A549 treated with CpdA at 1 μM for 4 hours (cell line): ENCODE measurements at places on chromosomes 5 and 9. TPM values are rescaled to one million over a fixed set of nuclear protein-coding genes. Genes with fewer than 3 reads are reported as not detected.

LCP2 gene
- total RNA-seq = not detected in 5 replicates

ADRB2 gene
- total RNA-seq = 0.56 to 0.93 TPM (median 0.59 TPM) in 5 replicates

F12 gene
- total RNA-seq = 13.4 to 26.6 TPM (median 21.8 TPM) in 5 replicates

C6 gene
- total RNA-seq = not detected in 5 replicates

TXNDC15 gene
- total RNA-seq = 45.6 to 58.2 TPM (median 54.2 TPM) in 5 replicates

COQ4 gene
- total RNA-seq = 49.6 to 63.0 TPM (median 60.8 TPM) in 5 replicates

HRH2 gene
- 0.65 to 0.80 TPM (median 0.66 TPM) in 5 replicates for total RNA-seq

UNC13B gene
- total RNA-seq = 8.7 to 9.8 TPM (median 9.5 TPM) in 5 replicates

CDKN2B gene
- not detected in 5 replicates for total RNA-seq

LIFR gene
- total RNA-seq = 4.9 to 7.4 TPM (median 5.6 TPM) in 5 replicates

RNF224 gene
- total RNA-seq = 0.10 to 0.24 TPM (median 0.20 TPM) in 5 replicates

PCDHGA2 gene
- 0.44 to 0.73 TPM (median 0.59 TPM) in 5 replicates for total RNA-seq

GTF3C5 gene
- 61.6 to 72.0 TPM (median 70.8 TPM) in 5 replicates for total RNA-seq

G3BP1 gene
- total RNA-seq = 146 to 166 TPM (median 149 TPM) in 5 replicates

CDH6 gene
- total RNA-seq = 0.12 to 0.33 TPM (median 0.19 TPM) in 5 replicates

MYMK gene
- not detected in 5 replicates for total RNA-seq

PCDHGB2 gene
- 0.07 to 0.19 TPM (median 0.17 TPM) in 5 replicates for total RNA-seq

PCA3 gene
- not detected in 5 replicates for total RNA-seq

GGTA1 gene
- total RNA-seq = not detected in 5 replicates

MAPKAP1 gene
- 49.8 to 87.6 TPM (median 78.6 TPM) in 5 replicates for total RNA-seq

CYLC2 gene
- not detected in 5 replicates for total RNA-seq

RORB gene
- not detected in 5 replicates for total RNA-seq

PLAC8L1 gene
- total RNA-seq = 0.27 to 0.41 TPM in 2 of 5 replicates, not detected in the others

SLC36A3 gene
- total RNA-seq = not detected in 5 replicates

VCP gene
- total RNA-seq = 288 to 309 TPM (median 299 TPM) in 5 replicates

KCNN2 gene
- 0.15 to 0.21 TPM (median 0.16 TPM) in 4 of 5 replicates, not detected in the other for total RNA-seq

DRD1 gene
- total RNA-seq = 0.83 to 1.4 TPM (median 1.0 TPM) in 5 replicates

EQTN gene
- total RNA-seq = not detected in 5 replicates
